CD4-positive, alpha-beta T cell treated with Interleukin-4 for 1 hour (primary cell): ENCODE measurements at places on chromosomes 5 and 9.

GRCh38 chr5:14569948-14570691, 11.5 kb upstream of the OTULINL start:
- DNase-seq, result no peak

DNA sequence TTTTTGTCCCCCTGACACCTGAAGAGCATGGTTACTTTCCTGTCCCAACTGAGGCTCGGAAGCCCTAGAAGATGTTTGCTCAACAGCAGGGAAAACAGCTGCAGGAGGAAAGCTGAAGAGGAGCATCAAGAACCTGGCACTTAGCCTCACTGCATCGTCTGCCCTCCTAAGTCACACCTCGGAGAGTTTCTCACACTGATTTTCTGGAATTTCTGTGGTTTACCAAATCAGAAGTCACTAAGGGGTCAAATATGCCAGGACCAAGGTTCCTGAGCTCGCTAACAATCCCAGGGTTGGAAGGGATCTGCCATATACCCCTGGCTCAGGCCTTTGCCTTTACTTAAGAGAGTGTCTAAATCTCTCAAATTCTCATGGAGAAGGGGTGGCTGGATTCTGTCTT, 5.3 kb downstream of the IL12B start:
- DNase-seq, result no peak

GRCh38 chr5:57396701-57397100, 85.9 kb downstream of the ACTBL2 start:
- no peak for DNase-seq

GRCh38 chr5:141623186-141623585, 4.4 kb upstream of the DIAPH1 start:
- DNase-seq, result peak; percentile 49

GRCh38 chr5:38468202-38468673, 88.2 kb downstream of the LIFR start:
- DNase-seq, result no peak

DNA sequence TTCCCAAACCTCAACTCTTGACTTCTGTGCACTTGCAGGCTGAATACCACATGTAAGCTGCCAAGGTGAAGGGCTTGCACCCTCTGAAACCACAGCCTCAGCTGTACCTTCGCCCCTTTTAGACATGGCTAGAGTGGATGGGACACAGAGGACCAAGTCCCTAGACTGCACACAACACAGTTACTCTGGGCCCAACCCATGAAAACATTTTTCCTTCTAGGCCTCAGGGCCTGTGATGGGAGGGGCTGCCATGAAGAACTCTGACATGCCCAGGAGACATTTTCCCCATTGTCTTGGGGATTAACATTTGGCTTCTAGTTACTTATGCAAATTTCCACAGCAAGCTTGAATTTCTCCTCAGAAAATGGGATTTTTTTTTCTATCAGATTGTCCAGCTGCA, 331.0 kb upstream of the RGMB start:
- no peak for DNase-seq

DNA sequence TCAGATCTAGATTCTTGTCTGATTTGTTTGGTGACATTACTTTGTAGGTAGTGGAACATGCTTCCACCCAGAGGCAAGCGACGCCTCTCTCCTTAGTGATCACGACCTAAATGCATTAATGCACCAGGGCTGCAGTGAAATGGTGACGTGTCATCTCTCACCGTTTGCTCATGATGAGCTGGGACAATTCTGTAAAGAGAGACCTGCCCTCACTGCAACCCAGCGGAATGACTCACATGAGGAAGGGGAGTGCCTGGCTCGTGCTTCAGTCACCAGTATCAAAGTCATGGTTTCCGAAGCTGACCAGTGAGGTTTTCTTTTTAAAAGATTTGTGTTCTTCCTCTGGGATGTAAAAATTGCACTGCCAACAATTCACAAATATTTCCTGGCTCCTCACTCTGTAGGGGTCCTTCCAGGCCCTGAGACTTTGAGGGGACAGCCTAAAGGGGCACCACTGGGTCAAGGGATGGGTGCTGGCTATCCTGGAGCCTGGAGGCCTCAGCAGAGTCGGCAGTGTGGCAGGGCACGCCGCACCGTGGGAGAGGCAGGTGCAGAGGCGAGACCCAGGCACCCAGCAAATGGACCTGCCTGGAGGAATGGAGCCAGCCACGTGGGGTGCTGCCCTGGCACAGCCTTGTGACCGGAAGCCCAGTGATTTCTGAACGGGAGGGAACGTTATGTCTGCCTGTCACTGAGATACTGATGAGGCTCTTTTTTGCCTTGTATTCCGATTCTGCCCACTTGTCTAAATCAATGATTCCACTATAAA, 17.3 kb downstream of the QSOX2 start:
- no peak for DNase-seq

DNA sequence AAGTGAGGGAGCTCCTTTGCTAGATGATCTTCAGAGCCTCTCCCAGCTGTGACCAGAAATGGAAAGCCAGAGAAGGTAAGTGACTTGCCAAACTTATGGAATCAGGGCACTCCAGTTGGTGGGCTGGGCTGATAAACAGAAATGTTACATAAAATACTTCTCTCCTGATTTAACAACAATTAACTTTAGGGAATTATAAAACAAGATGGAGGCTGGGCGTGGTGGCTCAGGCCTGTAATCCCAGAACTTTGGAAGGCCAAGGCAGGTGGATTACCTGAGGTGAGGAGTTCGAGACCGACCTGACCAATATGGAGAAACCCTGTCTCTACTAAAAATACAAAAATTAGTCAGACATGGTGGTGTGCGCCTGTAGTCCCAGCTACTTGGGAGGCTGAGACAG, 899 bp upstream of the MED10 start:
- no peak for DNase-seq

GRCh38 chr5:162193012-162193411, 125.4 kb downstream of the GABRG2 start:
- no peak for DNase-seq

- DNase-seq, result peak; percentile 5
Observed at GRCh38 chr9:94951324-94952135, 225.0 kb downstream of the AOPEP start.

DNA sequence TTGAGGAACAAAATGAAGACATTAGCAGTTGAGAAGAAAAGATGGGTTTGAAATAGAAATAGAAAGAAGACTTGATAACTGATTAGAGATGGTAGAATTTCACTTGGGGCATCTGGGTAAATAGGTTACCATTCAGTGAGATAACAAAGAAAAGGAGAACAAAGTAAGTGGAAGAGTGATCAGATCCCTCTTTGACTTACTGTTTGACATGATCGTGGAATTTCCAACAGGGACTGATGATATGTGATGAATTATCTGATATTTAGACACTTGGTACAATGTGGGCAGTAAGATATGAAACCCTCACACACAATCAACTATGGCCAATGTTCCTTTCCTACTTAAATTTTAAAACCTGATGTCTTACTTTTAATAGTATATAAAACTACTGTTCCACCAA, 70.1 kb upstream of the STARD4 start:
- DNase-seq, result no peak

DNA sequence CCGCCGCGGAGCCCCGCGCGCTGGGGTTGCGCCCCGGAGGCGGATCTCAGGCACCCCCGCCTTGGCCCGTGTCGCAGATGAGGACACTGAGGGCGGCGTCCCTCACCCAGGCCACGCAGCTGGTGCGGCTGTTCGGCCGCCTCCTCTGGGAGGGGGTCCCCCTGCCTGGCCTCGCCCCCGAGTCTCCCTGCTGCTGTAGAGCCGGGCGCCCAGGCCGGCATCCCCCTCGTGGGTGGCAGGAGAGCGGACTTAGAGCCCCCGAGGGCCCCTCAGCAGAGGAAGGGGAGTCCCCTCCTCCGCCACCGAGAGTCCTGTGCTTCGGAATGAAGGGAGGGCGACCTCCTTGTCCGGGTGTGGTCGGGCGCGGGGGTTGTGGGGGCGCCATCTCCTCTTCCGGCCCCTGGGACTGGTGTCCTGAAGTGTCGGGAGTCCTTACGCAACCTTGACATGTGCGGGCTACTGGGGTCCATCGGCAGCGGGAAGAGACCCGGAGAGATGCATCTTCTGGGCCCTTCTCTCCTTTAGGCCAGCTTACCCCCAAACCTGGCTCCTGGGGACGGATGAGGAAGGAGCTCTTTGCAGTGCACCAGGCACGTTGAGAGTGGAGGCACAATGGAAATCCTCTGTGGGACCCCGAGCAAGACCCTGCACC, 11.7 kb upstream of the EXOSC2 start:
- peak; percentile 14 for DNase-seq

GRCh38 chr5:149224282-149224681, 47.4 kb upstream of the AFAP1L1 start:
- no peak for DNase-seq

DNA sequence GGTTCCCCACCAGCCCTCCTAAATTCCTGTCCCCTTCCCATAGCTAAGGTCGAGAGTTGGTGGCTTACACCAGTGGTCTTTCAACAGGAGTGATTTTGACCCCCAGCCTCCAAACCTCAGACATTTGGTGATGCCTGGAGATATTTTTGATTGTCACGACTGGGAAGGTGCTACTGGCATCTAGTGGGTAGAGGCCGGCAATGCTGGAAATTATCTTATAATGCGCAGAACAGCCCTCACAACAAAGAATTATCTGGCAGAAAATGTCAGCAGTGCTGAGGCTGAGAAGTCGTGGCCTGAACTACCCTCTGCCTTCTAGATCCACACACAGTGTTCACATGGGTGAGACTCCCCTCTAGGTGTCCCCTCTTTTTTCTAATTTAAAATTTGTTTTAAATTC, 69.6 kb downstream of the IL31RA start:
- DNase-seq, result no peak

- DNase-seq, result no peak
Observed at GRCh38 chr9:89613912-89614892, 9.4 kb downstream of the GADD45G start.

GRCh38 chr9:129725795-129726251, 27.0 kb downstream of the PTGES start:
- no peak for DNase-seq

DNA sequence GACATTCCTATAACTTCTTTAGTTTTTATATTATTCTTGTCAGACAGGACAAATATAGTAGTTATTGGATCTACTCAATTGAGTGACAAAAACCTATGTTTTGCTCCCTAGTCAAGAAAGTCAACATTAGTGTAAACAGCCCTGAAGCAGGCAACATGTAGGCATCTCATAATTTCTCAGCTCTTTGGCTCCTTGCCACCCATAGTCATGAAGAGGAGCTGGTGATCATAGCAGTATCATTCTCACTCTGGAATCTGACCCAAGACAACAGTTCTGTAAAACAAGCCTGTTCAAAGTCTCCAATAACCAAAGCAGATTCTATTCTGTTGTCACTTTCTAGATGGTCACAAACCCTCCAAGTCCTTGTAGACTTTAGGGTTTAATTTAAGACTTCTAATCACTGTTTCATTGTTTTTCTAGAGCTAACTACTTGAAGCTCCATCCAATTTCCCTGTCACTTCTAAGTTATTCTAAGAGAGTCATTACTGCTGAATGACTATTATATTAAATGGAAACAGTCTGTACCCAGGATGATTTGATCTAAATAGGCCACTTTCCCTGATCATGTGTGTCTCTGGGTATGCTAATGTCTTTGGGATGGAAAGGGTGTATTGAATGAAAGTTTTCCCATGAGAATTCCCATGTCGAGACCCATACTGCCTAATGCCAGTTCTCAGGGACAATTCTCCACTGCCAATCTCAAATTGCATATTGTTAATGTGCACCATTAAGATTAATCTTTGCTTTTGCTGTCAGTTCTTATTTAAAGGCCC, 533.3 kb downstream of the ACTL7B start:
- DNase-seq, result no peak

DNA sequence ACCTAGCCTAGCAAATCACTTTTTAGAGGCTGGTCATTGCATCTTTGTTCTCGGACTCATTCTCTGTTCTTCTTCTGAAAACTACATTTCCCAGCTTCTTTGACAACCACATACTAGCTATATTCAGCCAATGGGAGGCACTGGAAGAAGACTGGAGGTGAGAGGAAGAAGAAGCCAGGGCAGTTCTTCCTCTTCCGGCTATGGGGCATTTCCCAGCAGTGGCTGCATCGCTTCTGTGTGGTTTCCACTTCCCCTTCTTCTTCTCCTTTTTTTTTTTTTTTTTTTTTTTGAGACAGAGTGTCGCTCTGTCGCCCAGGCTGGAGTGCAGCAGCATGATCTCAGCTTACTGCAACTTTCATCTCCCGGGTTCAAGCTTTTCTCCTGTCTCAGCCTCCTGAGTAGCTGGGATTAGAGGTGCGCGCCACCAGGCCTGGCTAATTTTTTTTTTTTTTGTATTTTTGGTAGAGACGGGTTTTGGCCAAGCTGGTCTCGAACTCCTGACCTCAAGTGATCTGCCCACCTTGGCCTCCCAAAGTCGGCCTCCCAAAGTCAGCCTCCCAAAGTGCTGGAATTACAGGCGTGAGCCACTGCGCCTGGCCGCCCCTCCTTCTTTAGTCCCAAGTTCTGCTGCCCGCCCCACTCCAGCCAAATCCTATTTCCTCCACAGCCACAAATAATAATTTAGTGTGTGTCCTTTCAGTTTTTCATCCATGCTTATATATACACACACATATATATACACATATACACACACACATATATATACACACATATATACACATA, 6.9 kb upstream of the UBAP1 start:
- peak; percentile 89 for DNase-seq

- no peak for DNase-seq
Observed at GRCh38 chr5:54526604-54527288, 9.2 kb downstream of the SNX18 start.

DNA sequence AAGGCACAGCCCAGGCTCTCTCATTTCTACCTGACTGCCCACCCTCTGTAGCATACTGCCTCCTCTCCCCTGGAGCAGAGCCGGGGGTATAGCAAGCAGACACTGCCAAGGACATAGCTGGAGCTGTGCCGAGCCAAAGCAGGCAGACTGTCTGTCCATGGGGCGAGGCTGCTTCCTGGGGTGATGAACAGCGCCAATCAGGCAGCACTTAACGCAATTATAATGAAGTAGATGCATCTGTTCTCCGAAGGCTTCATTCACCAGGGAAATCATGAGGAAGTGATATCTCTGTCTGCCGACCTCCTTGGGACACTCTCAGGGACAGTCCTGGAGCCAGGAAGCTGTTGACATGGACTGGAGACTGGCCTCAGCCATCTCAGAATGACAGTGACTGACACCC, 230.7 kb downstream of the ASTN2 start:
- no peak for DNase-seq

DNA sequence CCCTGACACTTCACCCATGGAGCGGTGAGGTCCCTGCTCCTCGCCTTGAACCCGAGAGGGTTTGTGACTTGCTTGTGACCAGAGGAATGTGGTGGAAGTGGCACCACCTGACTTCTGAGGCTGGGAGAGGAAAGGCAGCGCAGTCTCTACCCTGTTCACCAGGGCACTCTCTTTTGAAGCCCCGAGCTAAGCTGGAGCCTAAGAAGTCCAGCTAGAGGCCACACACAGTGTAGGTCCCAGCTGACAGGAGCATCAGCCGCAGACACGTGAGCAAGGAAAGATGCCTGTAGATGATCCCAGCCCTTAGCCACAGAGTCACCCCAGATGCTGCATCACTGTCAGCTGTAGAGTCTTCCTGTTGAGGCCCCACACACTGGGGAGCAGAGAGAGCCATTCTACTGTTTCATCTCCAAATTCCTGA, 1.7 kb upstream of the ANGPTL2 start:
- DNase-seq, result no peak
